ENCODE measurements at places on chromosomes 2 and 18. TPM values are rescaled to one million over a fixed set of nuclear protein-coding genes. Genes with fewer than 3 reads are reported as not detected.

- H3K4me3 ChIP-seq = no peak overlapping the region
- H3K27ac ChIP-seq = no peak overlapping the region
- no peaks in the 10 kb centered on the region for H3K4me1 ChIP-seq
- DNase-seq = no peak
- H3K27me3 ChIP-seq = no peaks in the 10 kb centered on the region
Observed at GRCh38 chr2:29155578-29155977, 40.4 kb downstream of the CLIP4 start.

DNA sequence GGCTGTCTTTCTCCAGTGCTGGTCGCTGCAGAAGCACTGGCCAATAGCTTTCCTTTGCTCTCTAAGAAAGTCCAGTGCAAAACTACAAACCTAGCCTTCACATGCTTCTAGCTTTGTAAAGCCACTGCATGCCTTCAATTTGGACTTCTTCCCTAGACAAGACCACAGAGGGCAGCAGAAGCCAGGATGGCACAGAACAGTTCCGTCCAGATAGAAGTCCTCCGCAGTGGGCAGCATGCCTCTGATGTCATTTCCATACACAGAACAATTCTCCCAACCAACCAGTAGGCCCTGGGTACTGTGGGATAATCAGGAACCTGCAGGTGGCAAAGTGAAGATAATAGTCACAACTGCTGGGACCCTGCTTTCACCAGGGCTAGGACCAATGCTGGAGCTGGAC lies 3.3 kb downstream of the ST6GAL2 start:
- no peak overlapping the region for H3K4me3 ChIP-seq
- H3K27ac ChIP-seq = no peak overlapping the region
- H3K36me3 ChIP-seq = no peaks in the 10 kb centered on the region
- DNase-seq = no peak

RBM45 gene
- 10.3 TPM for polyA plus RNA-seq

L3MBTL4 gene
- polyA plus RNA-seq = not detected

DNA sequence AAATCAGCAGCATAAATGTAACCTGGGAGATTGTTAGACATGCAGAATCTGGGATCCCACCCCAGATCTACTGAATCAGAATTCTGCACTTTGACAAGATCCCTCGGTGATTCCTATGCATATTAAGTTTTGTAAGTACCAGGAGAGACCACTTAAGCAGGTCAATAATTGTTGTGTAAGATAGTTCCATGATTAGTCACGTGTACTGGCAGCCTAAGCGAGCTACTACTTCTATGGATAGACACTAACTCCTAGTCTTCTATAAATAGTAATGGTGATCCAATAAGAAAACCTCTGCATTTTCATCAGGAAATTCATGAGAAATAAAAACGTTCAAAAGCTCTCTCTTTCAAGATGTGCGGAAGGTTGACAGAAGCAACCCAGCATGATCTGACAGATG lies 988.2 kb upstream of the CHAC2 start:
- H3K36me3 ChIP-seq = no peaks in the 10 kb centered on the region
- H3K27me3 ChIP-seq = no peaks in the 10 kb centered on the region
- no peak overlapping the region for H3K27ac ChIP-seq
- DNase-seq = no peak
- H3K4me1 ChIP-seq = no peaks in the 10 kb centered on the region
- H3K4me3 ChIP-seq = no peak overlapping the region

DNA sequence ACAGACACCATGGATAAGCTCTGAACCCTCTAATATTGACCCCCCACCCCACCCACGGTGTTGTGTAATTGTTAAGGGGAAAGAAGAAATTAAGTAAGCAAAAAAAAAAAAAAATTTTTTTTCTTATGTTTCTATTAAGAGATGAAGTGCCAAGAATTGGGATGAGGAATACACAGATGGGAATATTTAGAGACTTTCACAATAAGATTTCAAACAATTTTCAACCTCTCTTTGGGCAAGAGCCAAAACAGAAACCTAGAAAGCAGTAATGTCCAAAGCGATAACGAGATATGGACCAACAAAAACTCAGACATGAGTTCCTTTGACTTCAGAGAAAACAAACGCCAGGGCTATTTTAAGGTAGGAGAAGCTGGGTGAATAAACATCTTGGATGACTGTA lies 14.4 kb downstream of the PIEZO2 start:
- H3K4me1 ChIP-seq = no peaks in the 10 kb centered on the region
- H3K27ac ChIP-seq = no peak overlapping the region
- no peak for DNase-seq
- no peaks in the 10 kb centered on the region for H3K27me3 ChIP-seq

FOXI3 gene
- polyA plus RNA-seq = not detected

KYNU gene
- polyA plus RNA-seq = 0.08 TPM

MSH2 gene
- 28.2 TPM for polyA plus RNA-seq

- H3K4me3 ChIP-seq = no peak overlapping the region
- H3K36me3 ChIP-seq = no peaks in the 10 kb centered on the region
- no peak overlapping the region for H3K27ac ChIP-seq
- no peaks in the 10 kb centered on the region for H3K4me1 ChIP-seq
- no peak for DNase-seq
Observed at GRCh38 chr18:41326311-41326710, 628.7 kb upstream of the PIK3C3 start.

GRCh38 chr2:214038186-214038585 lies 372.7 kb upstream of the VWC2L start:
- H3K27ac ChIP-seq = no peak overlapping the region
- DNase-seq = no peak
- H3K4me3 ChIP-seq = no peak overlapping the region
- no peaks in the 10 kb centered on the region for H3K4me1 ChIP-seq
- H3K27me3 ChIP-seq = no peaks in the 10 kb centered on the region
- no peaks in the 10 kb centered on the region for H3K36me3 ChIP-seq

DNA sequence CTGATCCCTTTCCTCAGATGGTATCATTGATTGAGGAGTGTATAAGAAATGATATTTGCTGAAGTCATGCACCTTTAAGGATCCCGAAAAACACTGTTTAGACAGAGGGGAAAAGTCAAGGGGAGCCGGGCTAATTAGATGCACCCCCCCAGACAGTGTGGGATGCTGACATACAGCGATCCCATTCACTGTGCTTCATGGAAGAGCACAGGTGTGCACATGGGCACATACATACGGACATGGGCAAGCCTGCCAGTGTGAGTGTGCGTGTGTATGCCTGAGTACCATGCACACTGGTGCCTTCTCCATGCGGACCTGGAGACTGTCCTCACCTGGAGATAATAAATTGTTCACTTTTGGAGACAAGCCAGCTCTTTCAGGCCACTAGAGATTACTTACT lies 22.6 kb downstream of the MEIS1 start:
- H3K27me3 ChIP-seq = no peaks in the 10 kb centered on the region
- no peak for DNase-seq
- H3K4me1 ChIP-seq = no peaks in the 10 kb centered on the region
- no peak overlapping the region for H3K4me3 ChIP-seq
- H3K36me3 ChIP-seq = no peaks in the 10 kb centered on the region
- H3K27ac ChIP-seq = no peak overlapping the region

- DNase-seq = no peak
- H3K27ac ChIP-seq = no peak overlapping the region
- no peak overlapping the region for H3K4me3 ChIP-seq
- peaks cover 4% of the 10 kb centered on the region for H3K27me3 ChIP-seq
- no peaks in the 10 kb centered on the region for H3K4me1 ChIP-seq
Observed at GRCh38 chr2:15074751-15075700, 442.5 kb downstream of the LRATD1 start.

DNA sequence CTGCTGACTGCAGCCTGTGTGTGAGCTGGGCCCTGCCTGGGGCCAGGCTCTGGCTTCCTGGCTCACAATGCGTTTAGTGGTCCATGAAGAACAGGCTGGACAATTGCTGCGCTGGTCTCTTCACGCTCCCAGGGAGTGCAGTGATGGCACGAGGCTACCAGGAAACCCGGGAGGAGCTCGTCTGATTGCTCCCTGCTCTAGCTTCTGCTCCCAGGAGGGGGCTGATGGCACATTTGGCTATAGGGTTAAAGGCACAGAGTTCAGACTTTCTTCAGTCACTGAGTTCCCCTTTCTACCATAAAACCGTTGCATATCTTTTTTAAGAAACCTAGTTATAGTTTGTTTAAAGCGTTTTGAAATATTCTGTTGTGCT lies 60.1 kb downstream of the KCNF1 start:
- H3K36me3 ChIP-seq = no peaks in the 10 kb centered on the region
- DNase-seq = no peak
- H3K4me1 ChIP-seq = no peaks in the 10 kb centered on the region

- H3K36me3 ChIP-seq = no peaks in the 10 kb centered on the region
- DNase-seq = no peak
- H3K27ac ChIP-seq = no peak overlapping the region
- H3K4me3 ChIP-seq = no peak overlapping the region
- no peaks in the 10 kb centered on the region for H3K4me1 ChIP-seq
Observed at GRCh38 chr2:50178050-50178449, 853.9 kb downstream of the NRXN1 start.

GRCh38 chr18:77733292-77733903 lies 483.8 kb downstream of the GALR1 start:
- no peak overlapping the region for H3K4me3 ChIP-seq
- no peak for DNase-seq
- H3K36me3 ChIP-seq = no peaks in the 10 kb centered on the region
- H3K4me1 ChIP-seq = no peaks in the 10 kb centered on the region
- no peak overlapping the region for H3K27ac ChIP-seq
- no peaks in the 10 kb centered on the region for H3K27me3 ChIP-seq

CXCR1 gene
- 0.08 TPM for polyA plus RNA-seq

ATOH8 gene
- not detected for polyA plus RNA-seq

DNA sequence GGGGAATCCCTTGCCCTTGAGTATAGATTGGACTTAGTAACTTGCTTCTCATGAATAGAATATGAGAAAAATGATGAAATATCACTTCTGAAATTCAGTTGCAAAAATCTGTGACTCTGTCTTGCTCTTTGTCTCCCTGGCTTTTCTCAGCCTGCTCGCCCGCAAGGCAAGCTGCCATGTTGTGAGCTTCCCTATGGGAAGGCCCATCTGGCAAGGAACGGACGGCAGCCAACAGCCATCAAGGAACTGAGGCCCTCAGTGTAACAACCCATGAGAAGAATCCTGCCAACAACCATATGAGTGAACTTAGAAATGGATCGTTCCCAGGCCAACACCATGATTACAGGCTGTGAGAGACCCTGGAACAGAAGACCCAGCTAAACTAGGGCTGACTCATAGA lies 58.4 kb upstream of the PGAP1 start:
- no peak overlapping the region for H3K4me3 ChIP-seq
- DNase-seq = no peak
- H3K36me3 ChIP-seq = peaks cover 13% of the 10 kb centered on the region

NTSR2 gene
- not detected for polyA plus RNA-seq

SLC14A1 gene
- 7.8 TPM for polyA plus RNA-seq

NDC80 gene
- 9.5 TPM for polyA plus RNA-seq

DNA sequence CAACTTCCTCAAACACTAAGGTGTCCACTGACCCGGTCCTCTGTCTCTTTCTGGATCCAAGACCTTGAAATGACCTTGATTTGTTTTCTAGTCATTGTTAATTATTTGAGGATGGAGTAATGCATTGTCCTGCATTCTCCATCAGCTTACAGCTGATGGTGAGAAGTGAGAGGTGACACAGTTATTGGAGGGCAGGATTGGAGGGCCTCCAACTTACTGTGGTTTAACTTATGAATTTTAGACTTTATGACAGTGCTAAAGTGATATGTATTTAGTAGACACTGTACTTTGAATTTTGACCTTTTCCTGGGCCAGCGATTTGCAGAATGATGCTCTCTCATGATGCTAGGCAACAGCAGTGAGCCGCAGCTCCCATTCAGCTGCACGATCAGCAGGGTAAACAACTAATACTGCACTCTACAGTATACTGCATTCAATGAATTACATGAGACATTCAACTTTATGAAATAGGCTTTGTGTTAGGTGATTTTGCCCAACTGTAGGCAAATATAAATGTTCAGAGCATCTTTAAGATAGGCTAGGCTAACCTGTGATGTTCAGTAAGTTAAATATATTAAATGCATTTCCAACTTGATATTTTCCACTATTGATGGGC lies 200.0 kb upstream of the MEX3C start:
- H3K4me3 ChIP-seq = no peak overlapping the region
- peaks cover 3% of the 10 kb centered on the region for H3K27me3 ChIP-seq
- DNase-seq = no peak
- H3K4me1 ChIP-seq = no peaks in the 10 kb centered on the region

- H3K27me3 ChIP-seq = no peaks in the 10 kb centered on the region
- no peaks in the 10 kb centered on the region for H3K4me1 ChIP-seq
- H3K27ac ChIP-seq = no peak overlapping the region
- H3K36me3 ChIP-seq = no peaks in the 10 kb centered on the region
- H3K4me3 ChIP-seq = no peak overlapping the region
Observed at GRCh38 chr2:215532844-215533243, 97.0 kb upstream of the FN1 start.

DNA sequence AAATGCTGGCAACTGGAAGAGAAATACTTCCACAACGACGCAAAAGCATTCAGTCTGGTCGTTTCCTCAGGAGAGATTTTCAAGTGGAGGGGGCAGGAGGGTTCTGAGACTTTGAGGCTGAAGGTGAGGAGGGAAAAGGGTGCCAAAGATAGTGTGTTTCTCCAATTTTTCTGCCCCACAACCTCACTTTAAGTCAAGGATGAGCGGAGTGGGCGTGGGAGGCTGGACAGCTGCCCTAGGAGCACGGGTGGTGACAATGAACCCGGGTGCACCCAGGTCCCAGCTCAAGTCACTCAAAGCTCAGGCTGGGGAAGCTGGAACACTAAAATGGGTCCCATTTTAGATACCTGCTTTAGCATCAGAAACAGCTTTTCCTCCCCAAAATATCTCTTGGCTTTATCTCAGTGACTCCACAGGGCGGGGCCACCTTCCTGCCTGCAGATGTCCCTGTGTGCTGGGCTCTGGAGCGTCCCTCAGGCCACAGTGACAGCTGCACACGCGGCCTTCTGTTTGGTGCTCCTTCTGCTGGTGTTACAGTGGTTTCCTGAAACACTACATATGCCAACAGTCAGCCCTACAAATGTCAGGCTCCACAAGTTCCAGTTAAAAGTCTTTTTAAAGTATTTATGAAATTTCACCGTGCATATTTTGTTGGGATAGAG lies 1.4 kb upstream of the MBP start:
- H3K27ac ChIP-seq = peak overlapping the region; percentile 81
- no peaks in the 10 kb centered on the region for H3K27me3 ChIP-seq
- peaks cover 39% of the 10 kb centered on the region for H3K4me1 ChIP-seq
- H3K36me3 ChIP-seq = peaks cover 5% of the 10 kb centered on the region
- DNase-seq = no peak

DNA sequence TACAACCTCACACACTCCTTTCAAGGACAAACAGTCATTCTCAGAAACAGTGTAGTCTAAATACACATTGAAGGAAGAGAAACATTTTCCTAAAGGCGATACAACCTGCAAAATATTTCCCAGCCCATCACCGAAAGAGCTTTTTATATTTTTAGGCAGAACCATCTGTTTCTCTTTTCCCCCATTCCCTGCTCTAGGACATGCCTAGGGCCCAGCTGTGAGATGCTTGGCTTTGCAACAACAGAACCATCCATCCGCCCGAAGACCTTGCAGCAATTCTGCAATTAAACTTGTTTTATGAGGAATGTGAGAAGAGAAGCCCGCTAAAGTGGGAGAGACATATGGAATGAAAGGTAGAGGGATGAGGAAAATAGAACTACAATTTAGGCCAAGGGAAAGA lies 105.6 kb upstream of the RFX8 start:
- H3K4me1 ChIP-seq = peaks cover 24% of the 10 kb centered on the region
- no peak for DNase-seq
- no peak overlapping the region for H3K27ac ChIP-seq
- no peaks in the 10 kb centered on the region for H3K27me3 ChIP-seq
- H3K4me3 ChIP-seq = no peak overlapping the region
